Fibroblast of skin of left biceps (primary cell): ENCODE measurements at places on chromosomes 1 and 21.

- no peak for DNase-seq
These were observed 311.5 kb downstream of the SETD4 start for GRCh38 chr21:35748678-35749314.

DNA sequence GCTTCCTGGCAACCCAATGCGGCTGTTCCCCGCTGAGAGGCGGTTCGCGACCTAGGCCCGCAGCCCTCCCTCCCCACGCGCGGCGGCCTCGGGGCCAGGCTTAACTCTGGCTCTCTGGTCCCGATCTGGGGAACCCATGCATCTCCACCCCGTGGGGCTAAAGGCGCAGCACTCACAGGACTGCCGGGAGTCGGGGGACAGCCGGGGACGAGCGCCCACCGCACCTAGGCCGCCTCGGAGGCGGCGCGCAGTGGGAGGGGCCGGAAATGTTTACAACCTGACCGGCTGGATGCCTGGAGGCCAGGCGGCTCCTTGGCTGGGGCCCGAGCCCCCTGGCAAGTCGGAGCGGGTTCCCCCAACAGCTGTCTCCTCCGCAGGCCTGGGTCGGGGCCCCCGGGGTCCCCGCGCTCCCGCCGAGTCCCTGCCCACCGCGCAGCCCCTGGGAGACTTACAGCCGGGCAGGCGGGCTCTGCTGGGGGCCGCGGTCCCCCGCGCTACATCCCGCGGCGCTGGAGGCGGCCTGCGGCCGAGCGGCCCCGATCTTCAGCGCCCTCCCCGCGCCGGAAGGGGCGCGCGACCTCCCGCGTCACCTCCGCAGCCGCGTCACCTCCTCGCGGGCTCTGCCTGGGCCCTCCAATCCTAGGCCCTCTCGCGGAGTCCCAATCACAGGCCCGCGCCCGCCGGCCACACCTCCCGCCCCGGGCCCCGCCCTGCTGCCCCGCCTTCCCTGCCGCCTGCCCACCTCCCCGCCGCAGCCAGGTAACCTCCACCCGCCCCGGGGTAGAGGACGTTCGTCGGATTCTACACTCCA, at the start of gene ADIPOR1:
Gene ADIPOR1, minus strand, starts transcription at position 580 of the 811 bp plus-strand sequence. CDS start 7,242 bp downstream, outside the sequence.
- DNase-seq: peak; percentile 38

DNA sequence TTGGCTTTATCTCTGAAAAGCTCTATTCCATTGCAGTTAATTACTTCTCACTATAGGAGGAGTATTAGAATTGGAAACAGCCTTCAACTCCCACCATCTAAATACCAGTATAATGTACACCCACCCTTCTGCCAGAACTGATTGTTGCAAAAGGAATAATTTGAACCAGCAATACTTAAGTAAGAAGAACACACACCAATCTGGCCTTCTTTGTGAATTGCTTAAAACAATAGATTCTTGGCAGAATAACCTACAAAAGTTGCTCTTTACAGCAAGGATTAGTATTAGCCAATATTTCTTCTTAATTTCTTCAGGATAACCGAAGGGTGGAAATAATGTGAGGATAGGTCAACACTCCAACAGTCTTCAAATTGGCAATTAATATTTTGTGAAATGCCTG, 54.9 kb upstream of the ADAMTS5 start:
- DNase-seq: no peak

- DNase-seq: no peak
These were observed 15.3 kb downstream of the MAN1C1 start for GRCh38 chr1:25631750-25632485.

DNA sequence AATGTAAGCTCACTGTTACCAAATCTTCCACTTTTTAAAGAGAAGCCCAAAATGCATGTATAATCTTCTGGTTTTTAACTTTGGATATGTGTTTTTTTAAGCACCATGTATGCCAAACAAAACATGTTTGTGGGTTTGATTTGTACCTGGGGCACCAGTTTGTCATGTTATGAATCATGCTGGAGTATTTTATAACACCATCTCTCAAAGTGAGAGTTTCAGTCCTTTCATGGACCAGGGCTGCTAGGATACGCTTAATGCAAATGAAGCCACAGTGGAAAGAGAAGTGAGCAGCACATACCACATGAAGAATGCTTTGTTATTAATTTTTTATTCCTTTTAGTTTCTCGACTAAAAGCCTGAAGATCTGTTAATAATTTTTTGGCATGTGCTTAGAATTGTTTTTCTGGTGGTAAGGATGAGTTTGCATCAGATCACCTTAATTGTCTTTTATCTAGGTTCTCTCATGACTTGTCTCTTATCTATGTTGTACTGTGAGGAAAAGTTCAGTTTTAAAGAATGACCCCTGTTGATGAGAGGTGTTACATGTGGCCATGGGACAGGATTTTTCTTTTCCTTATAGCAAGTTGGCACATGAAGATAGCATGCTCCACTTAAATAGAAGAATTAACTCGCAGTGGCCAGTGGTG, 2.0 kb upstream of the RABGAP1L start:
- DNase-seq: no peak

GRCh38 chr1:182442333-182442732, 7.6 kb upstream of the RGSL1 start:
- no peak for DNase-seq
